Activated CD8-positive, alpha-beta memory T cell treated with anti-CD3 and anti-CD28 coated beads for 1 hour (primary cell): ENCODE measurements at places on chromosomes 3 and 15.

DNA sequence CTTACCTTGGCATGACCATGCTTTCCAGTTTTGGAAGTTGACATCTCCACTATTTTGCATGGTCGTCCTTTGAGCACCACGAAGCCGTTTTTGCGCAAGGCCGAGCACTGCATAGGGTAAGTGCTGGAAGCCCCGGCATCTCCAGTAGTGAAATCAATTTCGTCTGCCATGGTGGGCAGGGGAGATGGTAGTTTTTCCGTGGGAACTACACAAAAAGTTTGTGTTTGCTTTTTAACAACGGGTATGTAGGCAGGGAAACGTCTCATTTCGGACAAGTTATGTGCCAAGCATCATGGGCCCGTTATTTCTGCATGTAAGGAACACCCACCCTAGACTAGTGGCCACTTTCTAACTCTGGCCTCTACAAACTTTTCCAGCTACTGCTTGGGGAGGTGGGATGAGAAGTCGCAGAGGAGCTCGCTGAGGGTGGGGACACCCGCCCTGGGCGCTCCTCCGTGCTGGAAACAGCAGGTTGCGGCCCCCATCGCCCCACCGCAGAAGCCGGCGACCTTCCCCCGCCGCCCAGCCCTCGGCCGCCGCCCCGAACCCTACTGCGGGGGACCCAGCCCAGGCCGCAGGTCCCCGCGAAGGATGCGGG lies 701 bp downstream of the EIF5A2 start:
- DNase-seq: no peak

DNA sequence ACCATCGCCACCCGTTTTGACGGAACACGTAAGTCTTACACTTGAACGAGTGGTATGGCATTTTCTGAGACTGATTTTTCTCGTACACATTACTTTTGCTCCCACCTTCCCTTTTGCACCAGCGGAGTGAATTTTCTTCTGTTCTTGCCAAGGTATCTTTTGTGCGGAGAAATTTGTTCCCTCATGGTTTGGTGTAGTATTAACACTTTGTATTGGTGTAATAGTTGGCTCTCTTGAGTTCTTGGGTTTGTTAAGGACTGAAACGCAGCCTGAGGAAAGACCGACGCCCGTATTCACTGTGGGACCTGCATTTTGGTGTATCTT lies 420 bp downstream of the KCNH8 start:
- DNase-seq: no peak

DNA sequence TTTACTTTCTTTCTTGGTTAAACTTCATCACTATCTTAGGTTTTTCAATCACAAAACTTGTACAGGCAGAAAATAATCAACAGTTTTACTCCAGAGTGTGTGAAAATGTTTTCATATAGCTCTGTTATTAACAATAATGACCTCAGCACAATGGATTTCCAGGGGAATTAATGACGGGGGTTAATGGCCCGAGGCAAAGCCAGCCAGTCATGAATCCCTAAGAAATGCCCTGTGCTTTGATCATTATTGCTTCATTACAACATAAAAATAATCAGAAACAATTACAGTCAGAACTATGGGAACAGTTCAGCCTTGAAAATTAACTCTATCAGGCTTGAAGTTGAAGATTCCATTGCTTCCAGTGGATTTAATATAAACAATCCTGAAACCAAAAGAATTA lies 875.4 kb downstream of the ROBO2 start:
- DNase-seq: no peak

- DNase-seq: no peak
Measured at GRCh38 chr3:127265581-127265981, 22.3 kb downstream of the PRR20G start.

GRCh38 chr3:139519998-139520737 lies 19.4 kb downstream of the RBP1 start:
- no peak for DNase-seq

DNA sequence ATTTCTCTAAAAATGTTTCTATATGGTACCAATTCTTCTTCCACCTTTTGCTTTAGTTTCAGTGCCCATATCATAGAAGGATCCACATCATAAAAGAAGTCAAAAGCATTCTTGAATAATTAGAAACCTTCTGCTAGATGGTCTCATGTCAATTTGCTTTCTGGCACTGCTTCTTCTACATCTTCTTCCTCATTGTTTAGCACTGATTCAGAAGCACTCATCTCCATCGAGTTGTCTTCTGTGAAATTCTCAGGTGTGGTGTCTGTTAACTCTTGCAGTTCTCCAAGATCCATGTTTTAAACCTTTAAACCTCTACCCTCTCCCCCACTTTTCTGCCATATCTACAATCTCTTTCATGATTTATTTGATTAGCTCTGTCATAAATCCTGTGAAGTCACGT lies 154.8 kb downstream of the WDR76 start:
- no peak for DNase-seq
